HFFc6 (cell line): ENCODE measurements at places on chromosomes 3 and 15. TPM values are rescaled to one million over a fixed set of nuclear protein-coding genes. Genes with fewer than 3 reads are reported as not detected.

Gene MITF
- total RNA-seq: 23.1 to 33.4 TPM (median 24.3 TPM) in 3 replicates

Gene NEO1
- 4.9 to 17.7 TPM (median 6.1 TPM) in 3 replicates for total RNA-seq

Gene RTP3
- not detected in 3 replicates for total RNA-seq

Gene MAP1A
- total RNA-seq: 138 to 171 TPM (median 169 TPM) in 3 replicates

Gene GOLGA6L9
- 0.52 to 0.71 TPM (median 0.54 TPM) in 3 replicates for total RNA-seq

Gene BLM
- total RNA-seq: 2.2 and 4.8 TPM in 2 replicates

Gene TFG
- 127 to 132 TPM (median 132 TPM) in 3 replicates for total RNA-seq

Gene FEZF2
- not detected in 3 replicates for total RNA-seq

Gene SPPL2A
- total RNA-seq: 152 to 170 TPM (median 160 TPM) in 3 replicates

Gene ICE2
- total RNA-seq: 29.3 to 37.8 TPM (median 32.5 TPM) in 3 replicates

Gene CHRD
- total RNA-seq: 0.09 to 0.10 TPM in 2 of 3 replicates, not detected in the other

Gene NSUN3
- total RNA-seq: 5.8 to 6.3 TPM (median 6.2 TPM) in 3 replicates

Gene MCTP2
- 0.82 to 4.8 TPM (median 4.3 TPM) in 3 replicates for total RNA-seq

Gene DLEC1
- total RNA-seq: not detected in 3 replicates

Gene NTRK3
- total RNA-seq: not detected in 2 replicates
